Fibroblast of skin of left quadriceps (primary cell): ENCODE measurements at places on chromosomes 11 and 22.

DNA sequence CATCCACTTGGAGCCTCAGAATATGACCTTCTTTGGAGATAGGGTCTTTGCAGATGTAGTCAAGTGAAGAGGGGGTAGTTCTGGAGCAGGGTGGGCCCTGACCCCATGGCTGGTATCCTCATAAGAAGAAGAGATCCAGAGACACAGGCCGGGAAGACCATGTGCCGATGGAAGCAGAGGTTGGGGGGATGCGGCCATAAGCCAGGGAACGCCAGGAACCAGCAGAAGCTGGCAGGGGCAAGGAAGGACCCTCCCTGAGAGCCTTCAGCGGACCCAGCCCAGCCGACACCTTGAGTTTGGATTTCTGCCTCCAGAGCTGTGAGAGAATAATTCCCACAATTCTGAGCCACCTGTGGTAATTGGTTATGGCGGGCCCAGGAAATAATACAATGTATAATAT lies 26.1 kb upstream of the SMIM38 start:
- no peak for DNase-seq

- DNase-seq: no peak
These were observed 572.2 kb downstream of the BUD13 start for GRCh38 chr11:116200564-116200963.

GRCh38 chr11:60910281-60910687 lies 3.7 kb upstream of the TMEM109 start:
- no peak for DNase-seq

- no peak for DNase-seq
These were observed at the start of gene ADORA2A for GRCh38 chr22:24427500-24428164. Gene ADORA2A, plus strand, starts transcription at chr22:24427599. Its CDS starts 5,806 bp downstream, at chr22:24433405.

DNA sequence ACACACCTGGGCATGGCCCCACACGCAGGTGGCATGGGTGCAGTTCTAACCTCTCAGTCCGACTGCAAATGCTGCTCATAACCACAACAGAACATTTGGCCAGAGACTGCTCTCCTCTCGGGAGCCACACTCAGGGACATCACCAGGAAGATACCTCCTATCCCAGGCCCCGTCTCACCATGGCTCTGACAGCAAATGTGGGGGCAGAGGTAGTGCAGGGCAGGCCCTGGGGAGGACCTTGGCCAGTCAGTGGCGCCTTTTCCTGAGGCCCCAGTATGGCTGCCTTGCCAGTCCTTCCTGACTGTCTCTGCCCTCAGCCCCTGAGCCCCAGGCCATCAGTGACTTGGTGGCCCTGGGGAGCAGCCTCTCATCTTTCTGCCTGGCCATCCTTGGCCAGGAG lies 2.8 kb downstream of the KRTAP5-6 start:
- no peak for DNase-seq

DNA sequence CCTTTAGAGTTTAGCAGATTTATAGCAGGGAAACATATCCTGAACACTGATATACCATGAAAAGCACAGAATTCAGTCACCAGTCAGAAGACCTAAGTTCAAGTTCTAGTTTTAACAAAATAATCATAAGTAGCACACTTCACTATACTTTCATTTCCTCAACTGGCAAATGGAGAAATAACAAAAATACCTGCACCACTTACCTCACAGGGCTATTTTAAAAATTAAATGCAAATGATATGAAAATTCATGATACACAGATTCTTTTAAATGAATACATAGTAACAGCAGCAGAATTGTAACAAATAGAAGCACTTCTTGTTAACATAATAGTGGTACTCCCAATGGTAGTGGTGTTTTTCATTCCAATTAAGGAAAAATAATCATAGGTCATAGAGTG lies 139.0 kb downstream of the FCHSD2 start:
- no peak for DNase-seq

- no peak for DNase-seq
These were observed 89.5 kb downstream of the KCNQ1 start for GRCh38 chr11:2534134-2534956.

- no peak for DNase-seq
These were observed 15.7 kb downstream of the P2RX3 start for GRCh38 chr11:57353852-57354251.

DNA sequence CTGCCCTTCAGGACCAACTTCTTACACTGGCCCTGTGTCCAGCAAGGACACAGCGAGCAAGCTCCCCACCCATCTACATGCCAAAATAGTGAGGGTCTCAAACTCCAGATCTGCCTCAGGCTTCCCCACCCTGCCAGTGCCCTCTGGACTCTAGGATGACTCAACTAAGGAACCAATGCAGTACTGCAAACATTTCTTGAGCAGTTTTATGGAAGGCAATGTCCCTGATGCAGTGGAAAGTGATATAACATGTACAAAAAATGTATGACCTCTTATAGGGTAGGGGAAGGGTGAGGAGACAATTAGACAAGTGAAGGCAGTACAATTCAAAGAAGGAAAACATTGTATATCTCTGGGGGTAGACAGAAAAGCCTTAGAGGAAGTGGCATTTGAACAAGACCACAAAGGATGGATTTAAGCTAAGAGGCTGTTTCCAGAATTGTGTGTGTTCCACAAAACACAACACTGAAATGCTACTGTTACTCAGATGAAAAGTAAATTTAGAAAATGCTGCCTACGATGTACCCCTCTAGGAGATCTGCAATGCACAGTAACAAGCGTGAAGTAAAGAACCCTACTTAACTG lies 47.3 kb downstream of the RAB30 start:
- no peak for DNase-seq

DNA sequence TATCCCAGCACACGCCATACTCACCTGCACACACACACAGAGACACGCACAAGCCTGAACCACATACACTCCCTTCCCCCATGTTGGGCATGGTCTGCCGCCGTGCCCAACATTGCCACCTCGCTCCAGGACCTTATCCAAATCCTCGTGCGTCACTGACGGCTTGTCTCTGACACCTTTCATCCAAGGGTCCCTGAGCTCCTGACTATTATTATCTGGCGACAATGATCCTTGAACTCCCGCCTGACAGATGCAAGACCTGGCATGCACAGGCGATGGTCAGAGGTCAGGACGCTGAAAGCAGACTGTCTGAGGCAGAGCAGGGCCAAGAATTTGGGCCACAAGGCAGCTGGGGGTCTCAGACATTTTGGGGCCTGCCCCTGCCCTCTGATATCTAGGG lies 4.2 kb downstream of the MB start:
- no peak for DNase-seq

DNA sequence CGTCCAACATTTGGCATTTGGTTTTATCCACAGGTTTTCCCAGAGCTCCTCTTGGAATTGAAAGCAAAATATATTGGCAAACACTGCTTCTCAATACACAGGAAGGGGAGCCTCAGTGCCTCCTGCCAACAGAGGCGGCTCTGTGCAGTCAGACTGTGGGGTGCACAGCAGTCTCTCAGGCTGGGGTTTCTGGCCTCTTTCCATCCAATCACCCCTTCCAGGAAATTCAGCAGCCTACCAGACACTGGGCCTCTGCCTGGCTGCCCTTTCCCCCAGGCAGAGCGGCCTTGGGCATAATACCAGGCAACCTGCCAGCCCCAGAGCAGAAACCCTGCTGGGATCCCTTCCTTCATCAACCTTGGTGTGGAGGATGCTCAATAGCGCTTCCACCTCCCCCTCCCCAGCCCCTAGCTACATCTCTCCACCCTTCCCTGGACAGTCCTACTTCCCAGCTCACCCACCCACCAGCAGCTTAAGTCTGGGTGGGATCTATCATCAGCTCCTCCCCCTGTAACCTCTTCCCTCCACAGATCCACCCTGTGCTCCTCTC lies 17.8 kb upstream of the RAPSN start:
- DNase-seq: no peak

- no peak for DNase-seq
These were observed 67.2 kb downstream of the CECR2 start for GRCh38 chr22:17436382-17436980.

DNA sequence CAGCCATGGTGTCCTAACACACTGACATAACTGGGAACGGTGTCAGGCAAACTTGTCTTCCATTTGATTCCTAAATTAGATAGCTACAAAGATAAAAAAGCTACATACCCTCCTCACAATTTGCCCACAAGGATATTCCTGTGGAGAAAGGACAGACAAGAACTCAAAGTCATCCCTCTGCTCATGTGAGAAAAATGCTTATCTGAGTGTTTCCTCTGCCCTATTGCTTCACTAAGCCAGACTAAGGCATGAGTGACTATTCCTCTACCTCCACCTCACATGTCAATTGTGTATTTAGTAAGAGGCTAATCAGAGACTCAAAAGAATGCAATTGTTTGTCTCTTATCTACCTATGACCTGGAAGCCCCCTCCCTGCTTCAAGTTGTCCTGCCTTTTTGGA lies 247.7 kb downstream of the DDX10 start:
- no peak for DNase-seq

GRCh38 chr22:26570115-26570514 lies 19.8 kb downstream of the TPST2 start:
- DNase-seq: no peak

DNA sequence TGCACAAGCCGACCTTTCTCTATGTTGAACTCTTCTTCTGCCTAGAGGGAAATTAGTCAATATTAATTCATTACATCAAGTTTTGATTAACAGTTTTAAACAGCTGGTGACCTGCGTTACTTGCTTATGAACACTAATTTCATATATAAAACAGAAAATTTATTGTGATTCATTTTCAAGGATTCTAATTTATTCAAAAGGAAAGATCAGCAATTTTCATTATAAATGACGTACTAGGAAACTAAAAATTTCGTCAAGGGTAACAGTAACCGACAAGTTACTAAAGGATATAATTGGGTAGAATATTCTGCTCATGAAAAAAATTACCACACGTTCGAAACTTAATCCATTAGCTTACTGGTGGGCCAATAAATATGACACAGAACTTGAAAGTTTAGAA lies 15.3 kb downstream of the ATP6V1E1 start:
- DNase-seq: no peak

GRCh38 chr11:33055375-33055774 lies 16.0 kb downstream of the TCP11L1 start:
- no peak for DNase-seq

DNA sequence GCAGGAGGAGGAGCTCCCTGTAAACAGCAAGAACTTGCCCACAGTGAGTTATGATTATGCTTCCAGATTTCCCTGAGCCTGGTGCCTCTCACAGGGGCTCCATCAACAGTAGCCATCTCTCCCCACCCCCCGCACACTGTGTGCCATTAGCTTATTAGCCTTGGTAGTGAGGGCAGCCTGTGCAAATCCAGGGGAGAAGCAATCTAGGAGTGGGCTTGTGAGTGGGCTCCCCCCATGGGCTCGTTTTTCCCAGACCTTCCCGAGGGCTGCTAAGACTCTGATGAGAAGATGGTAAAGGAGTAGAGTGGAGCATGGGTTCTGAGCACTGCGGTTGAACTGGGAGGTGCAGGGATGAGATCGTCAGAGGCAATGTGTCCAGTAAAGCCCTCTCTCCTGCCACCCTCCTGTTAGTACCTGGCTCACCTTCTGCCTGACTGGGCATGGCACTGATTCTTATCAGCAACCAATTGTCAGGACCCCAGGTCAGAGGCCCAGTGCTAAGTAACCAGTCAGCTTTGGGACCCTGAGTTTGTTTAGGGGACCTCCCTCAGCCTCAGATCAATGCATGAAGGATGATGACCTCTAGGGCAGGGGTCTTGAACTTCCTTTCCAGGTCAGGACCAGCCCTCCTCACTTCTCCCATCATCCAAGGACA lies 38.4 kb upstream of the TP53I11 start:
- DNase-seq: no peak
